ENCODE measurements at places on chromosomes 7 and 10.

GRCh38 chr10:101063548-101064414, 2.0 kb downstream of the KAZALD1 start:
- no peak for DNase-seq

DNA sequence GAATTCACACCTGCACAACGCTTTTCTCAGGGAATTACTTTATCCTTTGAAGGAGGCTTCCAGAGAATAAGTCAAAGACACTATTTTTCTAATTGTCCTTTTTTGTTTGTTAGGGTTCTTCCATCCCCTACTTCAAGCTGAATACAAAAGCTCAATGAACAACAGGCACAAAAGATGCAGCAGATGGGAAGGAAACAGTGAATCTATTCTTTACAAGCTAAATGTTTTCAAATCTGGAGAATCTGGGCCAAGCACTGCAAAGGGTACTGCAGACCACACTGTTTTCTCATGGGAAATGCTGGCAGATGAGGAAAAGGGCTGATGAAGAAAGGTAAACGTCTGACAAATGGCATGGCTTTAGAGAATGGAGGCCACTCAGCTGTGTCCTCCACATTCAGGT, 18.5 kb downstream of the LIPA start:
- H3K27ac ChIP-seq, result no peak overlapping the region
- H3K36me3 ChIP-seq, result no peaks in the 10 kb centered on the region
- no peaks in the 10 kb centered on the region for H3K27me3 ChIP-seq
- H3K4me3 ChIP-seq, result no peak overlapping the region
- H3K4me1 ChIP-seq, result no peaks in the 10 kb centered on the region
- no peak for DNase-seq

GRCh38 chr10:121351540-121351939, 246.7 kb downstream of the FGFR2 start:
- H3K36me3 ChIP-seq, result no peaks in the 10 kb centered on the region
- DNase-seq, result no peak
- no peaks in the 10 kb centered on the region for H3K4me1 ChIP-seq
- H3K4me3 ChIP-seq, result no peak overlapping the region

DNA sequence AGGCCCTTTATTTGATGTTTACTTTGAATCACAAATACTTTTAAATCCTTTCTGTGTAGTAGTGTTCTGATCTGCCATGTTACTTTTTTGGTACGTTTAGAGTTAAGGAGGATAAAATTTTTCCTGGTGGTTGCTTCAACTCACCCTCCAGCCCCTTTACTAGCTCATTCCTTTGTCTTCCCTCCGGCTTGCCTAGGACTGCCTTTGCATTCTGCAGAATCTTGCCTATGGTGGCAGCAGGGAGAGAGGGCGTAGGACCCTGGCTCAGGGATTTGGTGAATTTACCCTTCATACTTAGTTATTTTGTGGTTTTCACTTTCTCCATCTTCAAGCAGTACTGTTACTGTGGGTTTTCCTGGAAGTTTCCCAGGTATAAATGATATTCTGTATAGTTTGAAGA, 833.5 kb downstream of the XPNPEP1 start:
- no peak overlapping the region for H3K27ac ChIP-seq
- H3K4me1 ChIP-seq, result no peaks in the 10 kb centered on the region
- no peaks in the 10 kb centered on the region for H3K27me3 ChIP-seq

GRCh38 chr7:56127241-56127975, 11.2 kb upstream of the NUPR2 start:
- no peaks in the 10 kb centered on the region for H3K36me3 ChIP-seq
- no peak for DNase-seq
- no peak overlapping the region for H3K4me3 ChIP-seq
- H3K27me3 ChIP-seq, result no peaks in the 10 kb centered on the region
- no peaks in the 10 kb centered on the region for H3K4me1 ChIP-seq

GRCh38 chr7:36131026-36131425, 22.0 kb upstream of the EEPD1 start:
- peaks cover 23% of the 10 kb centered on the region for H3K4me1 ChIP-seq
- DNase-seq, result no peak
- no peaks in the 10 kb centered on the region for H3K36me3 ChIP-seq
- no peaks in the 10 kb centered on the region for H3K27me3 ChIP-seq

GRCh38 chr7:115145512-115145911, 223.6 kb downstream of the MDFIC start:
- H3K27ac ChIP-seq, result peak overlapping the region; percentile 29
- no peak overlapping the region for H3K4me3 ChIP-seq
- H3K36me3 ChIP-seq, result no peaks in the 10 kb centered on the region
- peaks cover 12% of the 10 kb centered on the region for H3K4me1 ChIP-seq
- DNase-seq, result no peak
- no peaks in the 10 kb centered on the region for H3K27me3 ChIP-seq

DNA sequence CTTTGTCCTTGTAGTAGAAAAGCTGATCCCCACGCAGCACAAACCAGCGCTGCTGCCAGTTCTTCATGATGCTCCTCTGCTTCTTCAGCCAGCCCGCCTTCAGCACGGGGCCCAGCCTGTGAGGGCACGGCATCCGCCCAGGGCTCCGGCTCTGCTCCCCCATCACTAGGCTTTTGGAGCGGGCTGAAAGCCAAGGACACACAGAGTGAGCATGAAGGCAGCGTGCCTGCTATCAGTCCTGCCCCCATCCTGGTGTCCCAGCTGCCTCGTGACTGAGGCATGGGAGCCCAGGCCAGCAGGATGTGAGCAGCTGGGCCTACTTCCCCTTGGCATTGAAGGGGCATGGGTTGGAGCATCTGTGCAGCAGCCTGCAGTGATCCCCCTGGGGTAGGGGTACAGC, 21.9 kb downstream of the ARHGAP22 start:
- H3K27ac ChIP-seq, result no peak overlapping the region
- no peak overlapping the region for H3K4me3 ChIP-seq
- no peaks in the 10 kb centered on the region for H3K4me1 ChIP-seq
- no peak for DNase-seq
